ENCODE measurements at places on chromosomes 11 and 22.

DNA sequence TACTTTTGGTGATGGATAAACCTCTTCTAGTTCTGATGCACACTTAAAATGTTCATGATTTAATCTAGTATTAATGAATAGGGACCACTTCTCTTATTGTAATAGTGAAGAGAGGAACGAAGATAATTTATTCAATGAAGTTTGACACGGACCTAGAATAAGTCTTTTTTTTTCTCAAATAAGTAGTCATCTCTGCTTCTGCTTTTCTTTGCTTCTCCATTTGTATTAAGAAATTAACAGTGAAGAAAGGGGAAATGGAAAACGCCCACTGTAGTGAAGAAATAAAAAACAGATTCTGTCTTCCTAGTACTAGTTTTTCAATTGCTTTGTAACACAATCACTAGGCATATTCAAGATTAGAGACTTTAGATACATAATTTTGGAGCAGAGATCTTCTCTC, 73.0 kb downstream of the CD44 start:
- DNase-seq = no peak

GRCh38 chr11:83172551-83172950, 15.6 kb downstream of the PCF11 start:
- no peak for DNase-seq

DNA sequence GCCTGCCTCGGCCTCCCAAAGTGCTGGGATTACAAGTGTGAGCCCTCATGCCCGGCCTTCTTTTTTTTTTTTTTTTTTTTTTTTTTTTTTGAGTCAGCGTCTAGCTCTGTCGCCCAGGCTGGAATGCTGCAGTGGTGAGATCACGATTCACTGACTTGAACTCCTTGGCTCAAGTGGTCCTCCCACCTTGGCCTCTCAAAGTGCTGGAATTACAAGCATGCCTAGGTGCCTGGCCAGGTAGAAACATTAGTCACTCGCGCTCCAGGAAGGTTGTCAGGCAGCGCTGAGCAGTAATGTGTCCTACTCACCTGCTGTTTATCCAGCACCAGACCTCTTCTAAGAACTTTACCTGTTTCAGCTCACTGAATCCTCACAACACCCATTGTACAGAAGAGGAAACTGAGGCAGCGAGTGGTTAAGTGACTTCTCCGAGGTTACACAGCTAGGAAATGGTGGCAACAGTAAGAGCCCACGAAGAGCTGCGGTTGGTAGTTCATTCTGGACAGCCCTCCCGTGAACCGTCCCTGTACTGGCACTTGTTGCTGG, 496 bp upstream of the CST6 start:
- DNase-seq = peak; percentile 99

DNA sequence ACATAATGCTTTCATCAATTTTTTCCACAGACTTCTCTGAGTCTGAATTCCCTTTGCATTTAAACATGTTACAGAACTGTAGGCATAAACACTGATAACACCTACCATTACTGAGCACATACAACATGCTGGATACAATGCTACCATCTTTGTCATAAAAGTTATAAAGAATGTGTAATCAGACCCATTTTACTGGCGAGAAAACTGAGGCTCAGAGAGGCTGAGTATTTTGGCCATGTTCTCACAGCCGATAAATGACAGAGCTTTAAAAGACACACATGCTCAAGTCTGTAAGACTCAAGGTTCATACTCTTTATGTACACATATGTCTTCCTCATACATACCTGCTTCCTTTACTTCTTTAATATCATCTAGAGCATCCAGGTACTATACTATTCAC, 2.6 kb downstream of the RRAS2 start:
- DNase-seq = no peak

- no peak for DNase-seq
Observed at GRCh38 chr11:24082860-24083259, 414.0 kb upstream of the LUZP2 start.

- no peak for DNase-seq
Observed at GRCh38 chr11:36388071-36388470, 92.0 kb downstream of the PRR5L start.

DNA sequence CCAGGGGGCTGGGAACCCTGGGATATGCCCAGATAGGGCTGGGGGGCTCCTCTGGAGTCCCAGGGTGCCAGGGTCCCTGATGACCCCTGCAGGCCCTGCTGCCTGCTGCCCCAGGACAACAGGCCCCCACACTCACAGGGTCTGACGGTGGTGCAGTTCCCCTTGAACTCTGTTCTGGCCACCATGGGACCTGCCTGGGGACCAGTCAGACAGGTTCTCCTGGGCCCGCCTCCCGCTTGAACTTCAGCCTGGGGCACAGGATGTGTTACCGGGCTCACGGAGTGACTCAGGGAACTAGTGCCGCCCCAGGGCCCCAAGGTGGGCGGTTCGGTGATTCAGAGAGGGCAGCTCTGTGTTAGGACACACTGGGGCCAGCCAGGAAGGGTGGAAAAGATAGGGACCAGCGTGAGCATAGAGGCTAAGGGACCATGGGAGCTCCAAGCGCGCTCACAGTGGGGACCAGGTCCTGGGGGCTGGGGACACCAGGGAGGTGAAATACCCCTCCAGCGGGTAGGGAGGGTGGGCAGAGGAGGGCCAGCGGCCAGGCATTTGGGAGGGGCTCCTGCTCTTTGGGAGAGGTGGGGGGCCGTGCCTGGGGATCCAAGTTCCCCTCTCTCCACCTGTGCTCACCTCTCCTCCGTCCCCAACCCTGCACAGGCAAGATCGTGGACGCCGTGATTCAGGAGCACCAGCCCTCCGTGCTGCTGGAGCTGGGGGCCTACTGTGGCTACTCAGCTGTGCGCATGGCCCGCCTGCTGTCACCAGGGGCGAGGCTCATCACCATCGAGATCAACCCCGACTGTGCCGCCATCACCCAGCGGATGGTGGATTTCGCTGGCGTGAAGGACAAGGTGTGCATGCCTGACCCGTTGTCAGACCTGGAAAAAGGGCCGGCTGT, 21.5 kb upstream of the TXNRD2 start:
- DNase-seq = peak; percentile 98

DNA sequence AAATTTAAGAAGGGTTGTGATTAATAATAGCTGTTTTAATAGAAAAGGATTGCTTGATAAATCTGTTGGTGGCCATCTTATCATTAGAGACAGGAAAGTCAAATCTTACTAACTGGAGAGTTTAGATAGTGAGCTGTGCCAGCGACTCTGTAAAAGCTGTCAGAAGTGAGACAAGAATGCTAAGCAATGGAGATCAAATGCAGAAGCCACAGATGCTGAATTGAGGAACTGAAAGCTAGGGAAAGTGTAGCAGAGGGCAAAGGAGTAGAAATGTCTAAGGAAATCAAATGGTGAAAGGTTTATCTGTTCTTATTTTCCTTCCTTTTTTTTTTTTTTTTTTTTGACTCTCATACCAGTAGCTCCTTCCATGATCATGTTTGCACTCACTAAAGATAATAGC, 13.7 kb downstream of the MS4A13 start:
- no peak for DNase-seq

GRCh38 chr11:35994421-35994820, 50.6 kb downstream of the LDLRAD3 start:
- no peak for DNase-seq

GRCh38 chr11:100031973-100032372, 655.1 kb upstream of the ARHGAP42 start:
- DNase-seq = no peak

DNA sequence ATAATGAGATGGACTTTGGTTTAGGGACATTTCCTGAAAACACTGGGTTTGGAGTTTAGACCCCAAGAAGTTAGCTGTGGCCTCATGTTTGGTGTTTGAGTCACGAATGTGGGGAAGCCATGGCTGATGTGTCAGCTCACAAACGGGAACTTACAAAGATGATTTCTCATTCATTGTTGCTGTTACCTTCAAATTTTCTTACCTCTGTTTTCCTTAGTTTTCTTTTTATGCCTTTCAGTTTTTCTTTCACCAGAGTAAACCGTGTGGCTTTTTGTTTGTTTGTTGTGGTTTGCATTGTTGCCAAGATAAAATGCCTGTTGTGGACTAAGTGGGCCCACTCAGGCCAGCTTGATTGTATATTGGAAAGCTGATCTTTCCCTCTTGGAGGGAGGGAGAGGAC, 89.1 kb downstream of the SWAP70 start:
- peak; percentile 74 for DNase-seq

GRCh38 chr11:120815319-120816100, 208.4 kb upstream of the TBCEL start:
- DNase-seq = no peak
